ENCODE measurements at places on chromosomes 7 and 10. TPM values are rescaled to one million over a fixed set of nuclear protein-coding genes. Genes with fewer than 3 reads are reported as not detected.
A peak's percentile ranks its signal among the peaks of the same experiment; 100 is the strongest.

GRCh38 chr10:35398355-35398754 is 62.0 kb downstream of the CCNY start:
- H3K27ac ChIP-seq: no peak overlapping the region
- H3K4me1 ChIP-seq: peaks cover 6% of the 10 kb centered on the region
- no peaks in the 10 kb centered on the region for H3K27me3 ChIP-seq
- H3K36me3 ChIP-seq: no peaks in the 10 kb centered on the region

- no peak for DNase-seq
- no peaks in the 10 kb centered on the region for H3K36me3 ChIP-seq
- no peak overlapping the region for H3K27ac ChIP-seq
These were observed 99.2 kb downstream of the PTPRN2 start for GRCh38 chr7:158488181-158488971.

DNA sequence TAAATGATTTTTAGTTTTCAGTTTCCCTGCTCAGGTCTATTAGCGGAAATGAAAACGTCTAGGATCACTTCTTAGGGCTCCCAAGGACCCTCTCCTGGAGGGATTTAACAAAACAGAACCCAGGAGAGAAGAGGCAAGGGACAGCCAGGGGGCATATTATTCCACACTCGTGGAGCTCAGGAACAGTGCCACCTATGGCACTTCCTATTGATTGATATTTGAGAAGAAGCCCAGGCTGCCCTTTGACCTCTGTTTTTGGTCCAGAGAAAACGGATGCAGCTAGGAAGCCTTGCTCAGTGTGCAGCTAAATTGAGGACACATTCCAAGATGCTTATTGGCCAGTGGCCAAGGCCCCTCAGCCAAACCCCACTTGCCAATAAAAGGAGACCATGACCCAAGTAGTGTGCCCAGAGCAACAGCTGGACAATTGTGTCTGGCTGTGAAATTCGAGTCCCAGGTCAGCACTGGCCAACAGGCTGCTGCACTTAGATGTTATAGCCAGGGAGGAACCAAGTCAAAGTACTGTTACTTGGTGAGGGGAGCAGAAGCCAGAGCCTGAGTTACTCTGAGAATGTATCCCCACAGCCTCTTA is 24.0 kb upstream of the GPNMB start:
- peaks cover 19% of the 10 kb centered on the region for H3K27me3 ChIP-seq
- no peak for DNase-seq
- no peak overlapping the region for H3K27ac ChIP-seq
- no peaks in the 10 kb centered on the region for H3K4me1 ChIP-seq
- H3K4me3 ChIP-seq: no peak overlapping the region

DNA sequence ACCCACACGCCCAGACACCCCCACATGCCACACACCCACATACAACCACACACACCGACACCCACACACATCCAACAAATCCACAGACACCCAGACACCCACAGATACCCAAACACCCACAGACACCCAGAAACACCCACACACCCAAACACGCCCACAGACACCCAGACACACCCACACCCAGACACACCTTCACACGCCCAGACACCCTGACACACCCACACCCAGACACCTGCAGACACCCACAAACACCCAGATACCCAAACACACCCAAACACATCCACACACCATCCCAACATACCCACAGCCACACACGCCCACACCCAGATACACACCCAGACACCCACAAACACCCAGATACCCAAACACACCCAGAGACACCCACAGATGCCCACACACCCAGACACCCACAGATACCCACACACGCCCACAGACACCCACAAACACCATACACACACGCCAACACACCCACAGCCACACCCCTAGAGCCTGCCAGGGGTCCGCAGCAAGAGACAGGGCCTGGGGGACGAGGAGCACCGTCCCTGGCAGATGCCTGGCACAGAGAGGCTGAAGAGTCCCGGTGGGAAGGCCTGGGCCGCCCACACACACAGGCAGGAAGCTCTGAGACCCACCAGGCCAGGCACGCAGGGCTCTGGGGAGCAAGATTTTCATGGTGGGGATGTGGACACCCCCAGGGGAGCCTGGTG is 28.5 kb downstream of the CYP2W1 start:
- H3K27ac ChIP-seq: peak overlapping the region; percentile 87
- H3K4me3 ChIP-seq: peak overlapping the region; percentile 30
- no peaks in the 10 kb centered on the region for H3K27me3 ChIP-seq
- peaks cover 6% of the 10 kb centered on the region for H3K4me1 ChIP-seq
- DNase-seq: no peak

- H3K27ac ChIP-seq: no peak overlapping the region
- no peaks in the 10 kb centered on the region for H3K27me3 ChIP-seq
- no peak for DNase-seq
- H3K4me3 ChIP-seq: no peak overlapping the region
- no peaks in the 10 kb centered on the region for H3K36me3 ChIP-seq
- no peaks in the 10 kb centered on the region for H3K4me1 ChIP-seq
These were observed 229.6 kb downstream of the BAMBI start for GRCh38 chr10:28906934-28907333.

- peaks cover 6% of the 10 kb centered on the region for H3K4me1 ChIP-seq
- DNase-seq: no peak
- peaks cover 3% of the 10 kb centered on the region for H3K36me3 ChIP-seq
- H3K4me3 ChIP-seq: no peak overlapping the region
- peaks cover 2% of the 10 kb centered on the region for H3K27me3 ChIP-seq
These were observed 246.8 kb downstream of the RNLS start for GRCh38 chr10:88336334-88336733.

DNA sequence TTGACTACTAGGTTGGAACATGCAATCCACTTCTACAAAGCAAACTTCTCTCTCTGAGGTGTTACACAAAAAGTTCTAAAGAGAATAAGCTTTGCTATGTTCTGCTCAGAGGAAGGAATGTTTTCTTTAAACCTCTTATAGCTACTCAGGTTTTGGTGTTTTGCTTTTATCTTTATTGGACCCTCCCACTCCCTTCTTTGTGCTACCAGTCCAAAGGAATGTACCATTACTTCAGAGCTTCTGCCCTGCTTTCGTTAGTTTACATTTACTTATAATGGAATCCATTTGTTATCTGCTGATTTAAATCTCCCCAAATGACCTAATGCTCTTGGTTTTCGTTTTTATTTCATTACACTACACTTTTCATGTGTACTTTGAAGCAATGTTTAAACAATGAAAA is 154.9 kb downstream of the ATE1 start:
- DNase-seq: no peak
- no peak overlapping the region for H3K27ac ChIP-seq
- no peak overlapping the region for H3K4me3 ChIP-seq
- no peaks in the 10 kb centered on the region for H3K4me1 ChIP-seq
- peaks cover 3% of the 10 kb centered on the region for H3K36me3 ChIP-seq
- H3K27me3 ChIP-seq: no peaks in the 10 kb centered on the region

GRCh38 chr7:387132-388022 is 97.4 kb downstream of the FOXL3 start:
- H3K36me3 ChIP-seq: no peaks in the 10 kb centered on the region
- no peaks in the 10 kb centered on the region for H3K4me1 ChIP-seq
- no peak overlapping the region for H3K27ac ChIP-seq
- no peak overlapping the region for H3K4me3 ChIP-seq
- DNase-seq: no peak

DNA sequence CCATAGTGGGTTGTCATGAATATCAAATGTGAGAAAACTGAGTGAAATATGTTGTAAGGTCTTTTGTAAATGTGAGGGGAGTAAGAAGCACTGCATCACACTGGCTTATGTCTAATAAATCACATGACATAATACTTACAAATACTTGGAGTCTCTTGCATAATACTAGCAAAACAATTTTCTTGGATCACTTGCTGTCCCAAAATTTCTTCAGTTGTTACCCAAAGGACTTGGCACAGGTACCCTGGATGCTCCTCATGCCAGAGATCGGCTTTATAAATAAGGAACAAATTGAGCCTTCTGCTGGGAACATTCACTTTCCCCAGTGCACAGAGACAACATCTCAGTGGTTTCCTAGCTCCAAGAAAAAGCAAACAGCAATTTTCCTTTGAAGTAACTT is 5.0 kb upstream of the LRIT2 start:
- H3K27ac ChIP-seq: no peak overlapping the region

DNA sequence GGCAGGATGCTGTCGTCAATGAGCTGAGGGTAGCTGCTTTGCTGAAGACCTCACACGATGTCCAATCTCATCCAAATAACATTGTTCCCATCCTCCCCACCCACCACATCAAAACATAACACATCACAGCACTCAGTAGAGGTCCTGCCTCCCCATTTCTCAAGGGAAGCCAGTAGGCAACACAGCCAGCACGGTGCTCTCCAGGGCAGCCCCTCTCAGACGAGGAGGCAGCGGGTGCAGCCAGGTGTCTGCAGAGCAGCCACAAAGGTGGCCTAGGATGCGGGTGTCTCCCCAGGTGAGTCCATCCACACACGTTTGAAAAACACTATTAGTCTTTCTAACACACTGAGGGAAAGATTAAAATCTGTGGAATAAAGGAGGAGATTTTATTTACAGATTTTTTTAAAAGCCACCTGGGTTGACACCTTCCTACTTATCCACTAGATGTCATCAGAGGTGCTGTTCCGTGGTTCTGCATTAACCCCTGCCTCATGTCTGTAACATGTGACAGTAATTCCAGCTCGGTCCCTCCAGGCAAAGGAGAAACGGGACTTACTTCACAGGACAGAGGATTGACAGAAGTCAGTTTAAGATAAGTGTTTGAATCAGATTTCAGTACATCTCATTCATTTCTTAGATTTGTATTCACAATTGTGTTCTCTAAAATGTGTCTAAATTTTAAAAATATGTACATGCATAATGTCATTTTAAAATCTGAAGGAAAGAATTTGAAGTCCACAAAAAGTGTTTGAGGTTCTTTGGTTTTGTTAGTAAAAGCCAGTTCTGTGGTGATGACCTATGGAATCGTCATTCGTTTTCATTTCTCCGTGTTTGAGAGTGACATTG is 68.0 kb downstream of the LANCL2 start:
- DNase-seq: peak; percentile 75
- peaks cover 14% of the 10 kb centered on the region for H3K4me1 ChIP-seq
- H3K27ac ChIP-seq: peak overlapping the region; percentile 12

DNA sequence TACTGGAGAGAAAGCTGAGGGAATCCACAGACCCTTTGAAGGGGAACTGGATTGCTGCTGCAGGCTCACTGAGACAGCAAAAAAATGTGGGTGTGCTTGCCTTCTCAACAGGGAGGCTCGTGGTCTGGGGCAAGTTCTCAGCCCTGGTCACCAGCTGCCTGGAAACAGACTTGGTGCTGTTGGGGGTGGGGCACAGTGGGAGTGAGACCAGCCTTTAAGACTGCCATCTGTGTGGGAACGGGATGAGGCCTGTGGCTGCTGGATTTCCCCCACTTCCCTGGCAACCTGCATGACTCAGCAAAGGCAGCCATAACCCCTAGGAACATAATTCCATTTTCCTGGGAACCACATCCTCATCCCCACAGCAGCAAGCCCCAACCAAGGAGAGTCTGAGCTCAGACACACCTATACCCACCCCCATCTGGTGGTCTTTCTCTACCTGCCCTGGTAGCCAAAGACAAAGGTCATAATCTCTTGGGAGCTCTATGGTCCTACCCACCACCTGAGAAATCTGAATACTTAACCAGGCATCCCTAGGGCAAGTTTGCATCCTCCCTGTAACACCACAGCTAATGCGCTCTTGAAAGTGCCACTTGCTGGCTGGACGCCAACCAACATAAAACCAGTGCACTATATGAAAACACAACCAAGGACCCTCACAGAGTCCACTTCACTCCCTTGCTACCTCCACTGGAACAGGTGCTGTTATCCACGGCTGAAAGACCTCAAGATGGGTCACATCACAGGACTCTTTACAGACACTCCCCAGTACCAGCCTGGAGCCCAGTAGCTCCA is 45.0 kb upstream of the TFEC start:
- H3K4me1 ChIP-seq: no peaks in the 10 kb centered on the region
- no peak overlapping the region for H3K4me3 ChIP-seq
- H3K27me3 ChIP-seq: no peaks in the 10 kb centered on the region

DNA sequence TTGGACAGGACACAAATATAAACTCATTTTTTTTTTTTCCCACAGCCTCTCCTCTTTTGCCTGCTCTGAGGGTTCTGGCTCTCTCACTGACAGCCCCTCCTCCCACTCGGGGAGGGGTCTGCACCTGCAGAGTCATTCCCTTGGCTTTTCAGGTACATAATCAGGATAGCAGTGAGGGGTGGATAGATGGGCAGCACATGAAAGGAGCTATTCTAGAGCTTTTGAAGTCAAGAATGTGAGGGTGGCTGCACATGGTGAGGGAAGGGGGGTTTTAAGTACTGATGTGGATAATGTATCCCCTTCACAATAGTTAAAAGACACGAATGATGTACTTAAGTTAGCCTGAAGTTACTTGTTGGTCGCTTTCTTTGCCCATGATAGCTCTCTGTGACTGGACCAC is 76.2 kb downstream of the CFAP58 start:
- H3K36me3 ChIP-seq: no peaks in the 10 kb centered on the region
- H3K4me3 ChIP-seq: no peak overlapping the region
- peak; percentile 30 for DNase-seq
- no peak overlapping the region for H3K27ac ChIP-seq
- peaks cover 14% of the 10 kb centered on the region for H3K27me3 ChIP-seq

GRCh38 chr10:43806831-43807640 is 158.4 kb upstream of the ZNF32 start:
- H3K36me3 ChIP-seq: no peaks in the 10 kb centered on the region
- H3K27me3 ChIP-seq: peaks cover 13% of the 10 kb centered on the region
- H3K27ac ChIP-seq: no peak overlapping the region

GRCh38 chr7:123755338-123755737 is 6.5 kb upstream of the WASL start:
- H3K4me3 ChIP-seq: no peak overlapping the region
- peaks cover 15% of the 10 kb centered on the region for H3K4me1 ChIP-seq
- H3K36me3 ChIP-seq: no peaks in the 10 kb centered on the region
- no peak for DNase-seq
- H3K27me3 ChIP-seq: peaks cover 8% of the 10 kb centered on the region

DNA sequence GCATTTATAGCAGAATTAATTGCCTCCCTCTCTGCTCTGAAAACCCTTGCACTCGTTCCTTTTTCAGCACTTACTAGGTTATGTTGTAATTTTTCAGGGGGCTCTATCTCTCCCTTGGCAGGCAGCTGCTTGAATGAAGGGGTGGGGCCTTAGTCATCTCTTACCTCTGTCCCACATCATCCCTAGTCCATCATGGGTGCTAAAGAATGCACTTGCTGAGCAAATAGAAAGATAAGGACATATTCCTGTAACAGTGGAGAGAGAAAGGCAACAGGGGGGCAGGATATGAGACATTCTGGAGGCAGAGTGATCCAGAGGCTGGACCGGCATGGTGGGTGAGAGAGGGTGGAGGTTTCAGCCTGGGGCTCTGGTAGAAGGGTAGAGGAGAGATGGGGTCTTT is 60.0 kb downstream of the MINDY4 start:
- H3K27ac ChIP-seq: no peak overlapping the region
- H3K36me3 ChIP-seq: peaks cover 6% of the 10 kb centered on the region
- H3K27me3 ChIP-seq: no peaks in the 10 kb centered on the region
- H3K4me1 ChIP-seq: no peaks in the 10 kb centered on the region

Gene STEAP1
- total RNA-seq: 1.1 TPM

Gene GPR158
- not detected for total RNA-seq

Gene CFTR
- total RNA-seq: not detected

Gene GRID2IP
- not detected for total RNA-seq

Gene LIPM
- not detected for total RNA-seq

Gene ADRA2A
- not detected for total RNA-seq

Gene MKI67
- 161 TPM for total RNA-seq

Gene EGFR
- total RNA-seq: not detected

Gene CADPS2
- not detected for total RNA-seq

Gene TMEM254
- 13.1 TPM for total RNA-seq
